CD4-positive, CD25-positive, alpha-beta regulatory T cell (primary cell): ENCODE measurements at places on chromosomes 7 and 10. TPM values are rescaled to one million over a fixed set of nuclear protein-coding genes. Genes with fewer than 3 reads are reported as not detected.

- H3K27ac ChIP-seq, result no peak overlapping the region
- DNase-seq, result no peak
- H3K4me3 ChIP-seq, result no peak overlapping the region
These were observed 98.5 kb downstream of the ARHGAP22 start for GRCh38 chr10:48506147-48506917.

GRCh38 chr10:92483539-92483938 is 90.4 kb downstream of the IDE start:
- no peak overlapping the region for H3K4me3 ChIP-seq
- peaks cover 63% of the 10 kb centered on the region for H3K36me3 ChIP-seq
- DNase-seq, result no peak
- no peak overlapping the region for H3K27ac ChIP-seq

DNA sequence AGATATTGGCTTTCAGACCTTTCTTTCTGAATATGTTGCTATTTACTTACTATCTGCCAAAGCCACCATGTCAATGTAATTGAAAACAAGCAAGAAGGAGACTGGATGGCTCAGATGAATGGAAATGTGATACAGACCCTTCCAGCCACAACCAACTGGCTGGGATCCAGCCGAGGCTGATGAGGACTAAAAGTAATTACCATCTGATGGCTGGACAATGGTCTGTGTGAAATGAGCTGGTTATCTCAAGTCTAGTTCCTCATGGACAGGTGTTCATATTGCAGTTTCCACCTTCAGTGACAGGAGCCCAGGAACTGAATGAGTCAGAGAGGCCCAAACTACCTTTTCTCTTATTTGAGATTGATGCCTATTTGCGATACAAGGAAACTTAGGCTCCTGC is 267.5 kb downstream of the GATA3 start:
- no peak for DNase-seq
- H3K36me3 ChIP-seq, result no peaks in the 10 kb centered on the region
- no peak overlapping the region for H3K4me3 ChIP-seq

DNA sequence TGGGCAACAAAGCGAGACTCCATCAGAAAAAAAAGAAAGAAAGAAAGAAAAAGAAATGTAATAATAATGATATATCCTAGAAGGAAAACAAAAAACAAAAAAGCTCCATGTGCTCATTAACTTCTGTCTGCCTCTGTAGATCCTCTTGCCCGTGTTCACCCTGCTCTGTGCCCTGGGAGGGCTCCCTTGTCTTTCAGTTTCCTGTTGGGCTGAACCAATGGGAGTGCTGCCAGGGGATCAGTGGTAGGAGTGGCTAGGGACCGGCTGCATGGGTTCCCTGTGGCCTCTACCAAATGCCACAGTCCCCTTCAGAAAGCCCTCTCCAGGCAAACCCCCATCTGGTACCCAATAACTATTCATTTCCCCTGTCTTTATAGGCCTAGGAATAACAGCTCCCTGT is 51.8 kb upstream of the PARD3 start:
- no peak for DNase-seq
- no peak overlapping the region for H3K27ac ChIP-seq
- no peaks in the 10 kb centered on the region for H3K27me3 ChIP-seq
- H3K36me3 ChIP-seq, result no peaks in the 10 kb centered on the region
- no peak overlapping the region for H3K4me3 ChIP-seq
- no peaks in the 10 kb centered on the region for H3K4me1 ChIP-seq

DNA sequence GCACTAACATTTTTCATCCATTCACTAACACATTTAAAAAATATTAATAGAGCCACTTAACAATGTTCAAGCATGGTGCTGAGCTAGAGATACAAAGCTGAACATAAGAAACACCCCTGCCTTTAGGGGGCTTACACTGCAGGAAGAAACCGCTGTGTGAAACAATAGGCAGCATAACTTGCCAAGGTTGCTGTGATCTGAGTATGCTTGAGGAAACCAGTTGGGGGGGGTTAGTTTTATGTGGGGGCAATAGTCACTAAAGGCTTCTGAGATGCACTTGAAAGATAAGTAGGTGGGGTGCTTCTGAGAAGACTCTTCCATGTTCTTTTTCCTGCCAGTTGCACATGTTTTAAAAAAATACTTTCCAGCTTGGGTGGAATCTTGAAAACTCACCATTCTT is 2.8 kb downstream of the RBM17 start:
- no peaks in the 10 kb centered on the region for H3K36me3 ChIP-seq
- no peaks in the 10 kb centered on the region for H3K27me3 ChIP-seq
- peak; percentile 69 for DNase-seq
- peak overlapping the region; percentile 16 for H3K27ac ChIP-seq

GRCh38 chr10:78404296-78404695 is 370.6 kb downstream of the RPS24 start:
- H3K4me3 ChIP-seq, result no peak overlapping the region
- H3K36me3 ChIP-seq, result no peaks in the 10 kb centered on the region
- H3K27me3 ChIP-seq, result peaks cover 3% of the 10 kb centered on the region
- DNase-seq, result no peak
- H3K27ac ChIP-seq, result no peak overlapping the region

- no peaks in the 10 kb centered on the region for H3K27me3 ChIP-seq
- H3K36me3 ChIP-seq, result no peaks in the 10 kb centered on the region
- H3K27ac ChIP-seq, result no peak overlapping the region
- H3K4me3 ChIP-seq, result no peak overlapping the region
These were observed 47.8 kb upstream of the ORC5 start for GRCh38 chr7:104255616-104256015.

- H3K4me3 ChIP-seq, result no peak overlapping the region
- no peak overlapping the region for H3K27ac ChIP-seq
- no peaks in the 10 kb centered on the region for H3K4me1 ChIP-seq
- DNase-seq, result no peak
- no peaks in the 10 kb centered on the region for H3K36me3 ChIP-seq
- H3K27me3 ChIP-seq, result peaks cover 5% of the 10 kb centered on the region
These were observed 51.2 kb upstream of the PALS2 start for GRCh38 chr7:24521917-24522623.

The PRSS2 gene
- polyA plus RNA-seq, result 2.8 TPM

The CPA4 gene
- polyA plus RNA-seq, result not detected

The CYP3A4 gene
- polyA plus RNA-seq, result not detected

The FGF8 gene
- not detected for polyA plus RNA-seq

The CYP2C18 gene
- not detected for polyA plus RNA-seq

The KNDC1 gene
- not detected for polyA plus RNA-seq
